ENCODE measurements at places on chromosomes 2 and 18. TPM values are rescaled to one million over a fixed set of nuclear protein-coding genes. Genes with fewer than 3 reads are reported as not detected.

The CFAP65 gene
- total RNA-seq = not detected

The SIGLEC15 gene
- not detected for total RNA-seq

The TSPYL6 gene
- not detected for total RNA-seq

The LYPD6B gene
- total RNA-seq = 10.1 TPM

The HOXD10 gene
- 19.6 TPM for total RNA-seq

The CTNNA2 gene
- total RNA-seq = 2.9 TPM

The UGT1A7 gene
- total RNA-seq = 4.9 TPM

The TUBB8B gene
- total RNA-seq = 1.7 TPM

The ITGB6 gene
- total RNA-seq = 17.2 TPM

The OTOF gene
- 0.49 TPM for total RNA-seq

The CAPN14 gene
- 4.7 TPM for total RNA-seq

All from vagina (tissue), 2 donors.